KBM-7 (cell line): ENCODE measurements at places on chromosomes 2 and 18.

- DNase-seq, result no peak
Observed at GRCh38 chr2:63058144-63058920, 7.7 kb downstream of the OTX1 start.

- no peak for DNase-seq
Observed at GRCh38 chr2:17620280-17620679, 79.8 kb downstream of the VSNL1 start.

- DNase-seq, result no peak
Observed at GRCh38 chr2:69588403-69588802, 55.1 kb downstream of the AAK1 start.

DNA sequence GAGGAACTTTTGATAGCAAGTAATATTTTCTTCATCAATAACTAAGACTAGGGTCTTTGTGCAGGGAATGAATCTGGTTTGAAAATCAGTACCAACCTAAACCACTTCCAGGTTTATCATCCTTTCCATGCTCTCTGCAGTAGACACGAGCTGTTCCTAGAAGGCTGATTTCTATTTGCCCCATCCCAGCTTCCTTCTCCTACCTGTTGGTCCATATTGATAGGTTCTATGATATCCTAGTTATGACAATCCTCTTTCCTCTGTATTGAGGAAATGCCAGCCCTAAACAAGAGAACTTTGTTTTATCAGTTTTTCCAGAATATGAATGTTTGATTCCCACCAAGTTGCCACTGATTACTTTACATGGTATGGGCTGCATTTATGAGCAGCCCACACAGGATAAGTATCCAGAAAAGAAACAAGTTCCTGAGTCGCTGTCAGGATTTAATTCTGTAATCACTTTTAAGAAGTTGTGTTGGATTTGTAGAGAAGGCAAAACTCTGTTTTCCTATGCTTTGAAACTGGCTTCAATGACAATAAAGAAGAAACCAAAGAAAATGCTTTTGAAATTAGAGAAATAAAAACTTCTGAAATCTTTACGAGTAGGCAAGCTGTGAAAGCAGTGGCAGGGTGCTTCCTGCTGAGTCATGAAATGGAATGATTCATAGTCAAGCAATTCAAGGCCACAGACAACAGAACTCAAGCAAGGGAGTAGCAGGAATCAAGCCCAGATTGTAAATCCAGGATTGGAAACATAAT lies 37.3 kb upstream of the TANK start:
- DNase-seq, result peak; percentile 59

- peak; percentile 66 for DNase-seq
Observed at GRCh38 chr2:219509780-219510511, 4.3 kb upstream of the ASIC4 start.

- DNase-seq, result no peak
Observed at GRCh38 chr2:240452462-240453256, 17.2 kb downstream of the GPC1 start.

- DNase-seq, result no peak
Observed at GRCh38 chr18:31091350-31091749, 10.9 kb downstream of the DSC2 start.

GRCh38 chr2:73307720-73308119 lies 14.4 kb upstream of the EGR4 start:
- no peak for DNase-seq

DNA sequence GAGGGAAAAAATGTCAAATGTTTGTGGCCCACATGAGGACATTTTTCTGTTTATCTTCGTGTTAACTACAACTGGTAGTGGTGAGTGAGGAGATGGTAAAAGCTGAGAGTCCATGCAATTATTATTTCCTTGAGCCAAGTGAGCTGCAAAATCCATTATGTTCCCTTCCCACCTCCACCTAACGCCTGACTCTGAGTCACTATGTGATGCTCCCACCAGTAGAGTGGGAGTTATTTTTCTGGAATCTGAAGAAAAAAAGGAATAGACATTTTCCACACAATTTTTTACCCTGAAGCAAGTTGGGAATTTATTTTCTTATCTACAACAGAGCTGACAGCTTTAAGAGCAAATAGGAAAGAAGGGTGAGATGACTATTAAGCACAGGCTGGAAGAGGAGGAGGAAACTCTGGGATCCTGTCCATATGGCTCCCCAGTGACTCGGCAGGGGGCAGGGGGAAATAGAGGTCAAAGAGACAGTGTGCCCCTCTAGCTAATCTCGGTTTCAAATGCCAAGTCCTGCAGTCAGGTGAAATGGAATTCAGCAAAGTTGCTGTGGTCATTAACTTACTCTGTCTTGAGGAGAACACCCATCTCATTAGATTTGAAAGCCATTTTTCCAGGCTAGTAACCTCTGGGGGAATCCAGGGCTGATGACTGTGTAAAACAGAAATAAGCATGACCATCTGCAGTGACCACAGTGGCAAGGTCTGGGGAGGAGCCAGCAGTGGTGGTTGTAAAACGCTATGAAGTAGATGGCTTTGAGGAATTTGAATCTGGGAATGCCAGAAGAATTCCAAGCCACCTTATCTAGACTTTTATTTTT lies 463.9 kb downstream of the STK39 start:
- no peak for DNase-seq

- no peak for DNase-seq
Observed at GRCh38 chr2:66562304-66562685, 127.4 kb downstream of the MEIS1 start.

- DNase-seq, result no peak
Observed at GRCh38 chr2:180046776-180047175, 39.7 kb upstream of the CWC22 start.

- DNase-seq, result no peak
Observed at GRCh38 chr18:73962256-73962655, 185.4 kb downstream of the FBXO15 start.

- no peak for DNase-seq
Observed at GRCh38 chr2:121104721-121105141, 180.3 kb downstream of the TFCP2L1 start.

- DNase-seq, result no peak
Observed at GRCh38 chr2:16462958-16463357, 202.7 kb downstream of the CYRIA start.
